MG63 (cell line): ENCODE measurements at places on chromosomes 3 and 15. TPM values are rescaled to one million over a fixed set of nuclear protein-coding genes. Genes with fewer than 3 reads are reported as not detected.
A peak's percentile ranks its signal among the peaks of the same experiment; 100 is the strongest.

The SH2D7 gene
- total RNA-seq, result not detected in 2 replicates

The VGLL3 gene
- total RNA-seq, result 11.7 and 13.4 TPM in 2 replicates

The PLSCR2 gene
- total RNA-seq, result not detected in 2 replicates

The UPK1B gene
- total RNA-seq, result not detected in 2 replicates

The MEIS2 gene
- 2.0 and 3.1 TPM in 2 replicates for total RNA-seq

The RETNLB gene
- not detected in 2 replicates for total RNA-seq

The P2RY13 gene
- not detected in 2 replicates for total RNA-seq

The CLEC3B gene
- total RNA-seq, result 0.10 and 2.0 TPM in 2 replicates

The FEZF2 gene
- total RNA-seq, result not detected in 2 replicates

DNA sequence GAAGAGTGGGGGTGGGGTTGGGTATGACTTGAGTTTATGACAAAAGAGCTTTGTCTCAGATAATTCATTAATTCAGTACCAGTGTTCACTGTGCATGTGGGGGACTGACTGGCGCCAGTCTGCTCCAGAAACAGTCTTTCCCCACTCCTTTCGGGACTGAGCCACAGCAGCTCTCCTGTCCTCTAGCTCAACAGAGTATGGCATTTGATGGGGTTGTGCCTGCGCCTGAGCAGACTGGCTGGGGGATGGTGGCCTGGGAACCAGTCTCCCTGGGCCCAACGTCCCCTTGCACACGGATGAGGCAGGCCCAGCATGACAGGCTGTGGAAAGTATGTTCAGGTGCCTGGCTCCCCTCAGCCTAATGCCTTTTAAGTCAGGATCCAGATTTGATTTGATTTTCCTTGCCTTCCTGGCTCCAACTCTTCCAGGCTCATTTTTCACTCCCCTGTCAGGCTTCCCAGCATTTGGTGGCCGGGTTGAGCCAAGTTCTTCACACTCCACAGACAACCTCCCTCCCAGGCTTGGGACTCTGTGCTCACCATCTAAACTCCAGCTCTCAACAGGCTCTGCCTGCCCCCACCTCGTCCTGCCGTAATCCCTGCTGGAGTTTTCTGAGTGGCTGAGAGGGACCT, 105.0 kb downstream of the MYLK start:
- no peak for DNase-seq

- no peak for DNase-seq
These were observed 50.0 kb upstream of the CORO2B start for GRCh38 chr15:68528626-68529290.

DNA sequence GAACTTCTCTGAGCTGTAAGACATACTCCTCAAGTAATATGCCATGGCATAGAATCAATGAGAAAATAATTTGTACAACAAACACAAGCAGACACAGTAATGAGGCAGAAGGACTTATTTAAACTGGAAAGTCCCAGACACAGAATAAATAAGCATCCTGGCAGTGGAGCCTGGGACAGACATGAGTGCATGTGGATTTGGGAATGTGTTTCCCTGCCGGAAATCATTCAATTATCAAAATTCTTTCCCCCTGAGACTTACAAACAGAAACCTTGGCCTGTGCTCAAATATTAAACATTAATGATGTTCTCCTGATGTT, 520.1 kb downstream of the ROBO1 start:
- peak; percentile 27 for DNase-seq

DNA sequence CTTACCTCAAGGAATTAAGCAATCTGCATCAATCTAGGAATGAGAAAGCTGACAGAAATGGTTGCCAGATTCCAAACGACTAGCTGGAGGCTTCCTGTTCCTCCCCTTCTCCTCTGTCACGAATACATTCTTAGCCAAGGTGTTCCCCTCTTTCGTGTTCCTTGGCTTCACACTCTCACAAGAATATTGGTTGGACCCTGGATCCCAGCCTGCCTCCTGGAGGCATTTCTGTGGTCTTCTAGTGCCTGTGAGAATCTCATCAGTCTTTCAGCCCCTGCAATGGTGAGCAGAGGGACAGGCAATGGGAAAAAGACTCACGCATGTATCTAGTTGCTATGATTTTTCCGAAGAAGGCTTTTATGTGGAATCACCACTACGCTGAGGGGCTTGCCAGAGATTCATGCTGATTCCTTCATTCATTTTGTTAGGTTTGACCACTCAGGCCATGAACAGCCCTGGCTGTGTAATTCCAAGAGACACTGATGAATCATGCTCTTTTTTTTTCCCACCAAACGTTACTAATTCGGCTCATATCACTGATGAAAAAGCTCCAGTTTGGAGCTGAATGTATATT, 1.6 kb upstream of the P3H2 start:
- DNase-seq, result peak; percentile 55

- DNase-seq, result no peak
These were observed 52.1 kb downstream of the FSIP1 start for GRCh38 chr15:39730552-39730951.

GRCh38 chr3:123732447-123732846, 147.6 kb upstream of the HACD2 start:
- peak; percentile 82 for DNase-seq

- DNase-seq, result no peak
These were observed 610.0 kb upstream of the ZNF385D start for GRCh38 chr3:22360970-22361369.

DNA sequence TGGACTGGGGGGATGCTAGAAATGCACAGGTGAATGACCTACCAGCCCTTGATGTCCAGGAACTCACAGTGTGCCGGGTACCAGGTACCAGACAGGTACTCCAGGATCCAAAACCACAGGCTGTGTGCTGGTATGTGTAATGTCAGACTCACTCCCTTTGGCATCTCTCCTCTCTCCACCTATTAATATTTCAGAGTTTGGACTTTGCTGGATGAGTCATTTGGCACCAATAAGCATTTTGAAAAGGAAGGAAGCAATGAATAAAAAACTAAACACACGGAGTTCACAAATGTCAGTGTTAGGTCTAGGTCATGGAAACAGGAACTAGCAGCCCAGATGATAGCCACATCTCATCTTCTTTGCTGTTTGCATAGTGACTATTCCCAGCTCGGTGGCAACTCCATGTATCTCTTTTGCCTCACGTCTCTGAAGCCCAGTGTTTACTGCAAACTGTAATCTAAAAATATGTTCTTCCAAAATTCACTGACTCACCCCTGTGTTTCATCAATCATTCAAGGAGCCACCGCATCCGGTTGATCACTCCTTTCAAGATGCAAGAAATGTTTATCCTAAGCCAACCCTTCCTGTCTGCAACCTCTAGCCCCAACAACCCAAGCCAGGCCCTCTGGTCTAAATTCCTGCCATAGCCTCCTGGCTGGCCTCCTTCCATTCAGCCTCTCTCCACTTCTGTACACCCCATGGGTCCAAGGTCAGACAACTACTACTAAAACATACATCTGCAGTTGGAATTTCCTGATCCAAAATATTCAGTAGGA, 8.4 kb downstream of the ITGB5 start:
- peak; percentile 96 for DNase-seq

DNA sequence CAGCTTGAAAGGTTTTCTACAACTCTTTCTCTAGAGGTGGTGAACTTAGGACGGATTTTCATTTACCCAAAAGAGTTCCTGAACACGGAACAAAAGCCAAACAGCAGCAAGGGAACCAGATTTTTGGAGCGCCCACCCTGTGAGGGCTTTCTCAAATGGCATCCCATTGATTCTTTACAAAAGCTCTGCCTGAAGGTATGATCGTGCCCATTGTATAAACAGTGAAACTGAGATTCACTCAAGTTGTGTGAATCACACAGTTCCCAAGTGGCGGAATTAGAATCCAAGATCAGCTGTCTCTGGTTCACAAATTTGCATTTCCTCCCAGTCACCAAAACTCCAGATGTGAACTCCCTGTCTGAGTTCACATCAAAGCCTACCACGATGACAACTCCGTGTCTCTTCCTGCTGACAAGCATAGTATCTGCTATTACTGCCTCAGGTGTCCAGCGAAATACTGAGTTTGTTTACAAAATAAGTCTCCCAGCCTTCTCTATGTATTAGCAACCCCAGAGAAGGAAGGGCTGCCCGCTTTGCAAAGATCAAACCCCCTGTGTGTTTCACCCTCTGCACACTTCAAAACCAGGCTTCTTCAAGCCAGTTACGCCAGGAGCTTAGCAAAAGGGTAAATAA, 235.9 kb upstream of the ST8SIA2 start:
- DNase-seq, result no peak

- no peak for DNase-seq
These were observed 19.6 kb upstream of the CHMP2B start for GRCh38 chr3:87207460-87207859.

GRCh38 chr3:66748175-66748876, 247.5 kb upstream of the LRIG1 start:
- DNase-seq, result no peak

GRCh38 chr3:62392626-62393292, 19.4 kb upstream of the FEZF2 start:
- no peak for DNase-seq

GRCh38 chr15:83569341-83569740, 84.6 kb upstream of the ADAMTSL3 start:
- DNase-seq, result no peak

GRCh38 chr3:21621181-21621651, 129.8 kb downstream of the ZNF385D start:
- no peak for DNase-seq

DNA sequence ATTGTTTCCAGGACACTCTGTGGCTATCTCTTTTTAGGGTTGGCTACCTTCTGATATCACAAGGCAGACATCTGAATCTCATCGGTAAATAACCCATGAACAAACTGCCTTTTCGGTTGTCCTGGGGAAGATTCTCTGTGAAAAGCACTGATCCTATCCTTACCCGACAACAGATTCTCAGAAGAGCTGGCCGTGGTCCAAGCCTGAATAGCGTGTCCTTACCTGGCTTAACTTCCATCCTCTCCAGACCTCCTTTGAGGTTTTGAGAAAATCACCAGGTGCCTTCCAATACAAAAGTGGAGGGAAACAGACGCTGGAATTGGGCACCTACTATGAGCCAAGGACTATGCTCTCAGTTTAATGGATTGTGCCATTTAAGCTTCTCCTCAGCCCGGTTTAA, 87.4 kb upstream of the ARHGEF3 start:
- no peak for DNase-seq

- DNase-seq, result no peak
These were observed 114.7 kb downstream of the B3GALNT1 start for GRCh38 chr3:160990446-160990845.

DNA sequence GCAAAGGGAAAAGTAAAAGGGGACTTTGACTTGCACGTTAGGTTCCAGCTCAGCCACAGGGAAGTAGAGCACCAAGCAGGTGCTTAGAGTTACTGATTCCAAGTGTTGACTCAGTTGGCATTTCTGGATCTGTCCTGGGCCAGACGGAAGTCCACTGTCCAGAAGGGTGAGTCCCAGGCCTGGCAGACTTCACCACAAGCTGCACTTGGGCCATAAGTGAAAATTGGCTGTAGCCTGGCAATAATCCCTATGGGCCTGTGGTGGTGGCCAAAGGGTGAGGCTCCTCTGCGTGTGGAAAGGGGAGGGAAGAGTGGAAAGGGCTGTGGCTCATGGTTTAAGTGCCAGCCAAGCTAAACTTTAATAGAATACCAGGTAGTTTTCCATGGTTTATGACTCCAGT, 121.5 kb downstream of the DTWD1 start:
- peak; percentile 98 for DNase-seq

GRCh38 chr15:70902107-70902506, 9.5 kb downstream of the LRRC49 start:
- peak; percentile 38 for DNase-seq

DNA sequence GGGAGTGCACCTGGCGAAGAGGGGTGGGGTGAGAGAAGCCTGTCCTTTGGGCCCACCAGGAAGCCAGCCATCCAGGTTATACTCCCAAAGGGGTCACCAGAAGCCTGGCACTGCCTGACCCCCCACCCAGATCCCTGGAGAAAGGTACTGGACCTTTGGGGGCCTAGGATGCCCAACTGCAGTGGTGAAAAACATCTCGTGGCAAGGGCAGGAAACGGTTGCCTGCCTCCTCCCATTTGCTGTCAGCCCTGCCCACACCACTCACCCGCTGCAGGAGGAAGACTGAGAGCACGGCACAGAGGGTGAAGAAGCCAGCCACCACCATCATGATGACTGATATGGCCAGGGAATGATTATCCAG, 2.2 kb upstream of the ULK3 start:
- no peak for DNase-seq

GRCh38 chr3:170485294-170485693, 66.6 kb downstream of the CLDN11 start:
- DNase-seq, result no peak

DNA sequence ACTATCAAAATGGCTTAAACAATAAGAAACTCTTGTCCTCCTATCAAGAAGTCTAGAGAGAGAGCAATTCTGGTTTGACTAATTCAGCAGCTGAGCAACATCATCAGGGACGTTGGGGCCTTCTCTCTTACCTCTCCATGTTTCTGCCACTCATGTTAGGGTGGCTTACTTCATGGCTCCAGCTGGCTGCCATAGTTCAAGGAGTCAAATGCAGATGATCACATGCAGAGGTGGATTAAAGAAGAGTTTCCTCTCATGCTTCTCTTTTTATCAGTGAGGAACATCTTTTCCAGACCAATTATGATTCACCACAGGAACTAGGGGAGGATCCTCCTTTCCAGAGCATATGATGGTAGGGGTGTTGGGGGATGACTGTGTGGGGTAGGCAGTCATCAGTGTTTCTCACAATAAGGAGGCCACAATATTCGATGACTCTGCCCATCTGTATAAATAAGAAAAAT, 45.5 kb downstream of the NEK11 start:
- DNase-seq, result no peak

GRCh38 chr3:45688194-45688881, 858 bp upstream of the SACM1L start:
- DNase-seq, result peak; percentile 21

DNA sequence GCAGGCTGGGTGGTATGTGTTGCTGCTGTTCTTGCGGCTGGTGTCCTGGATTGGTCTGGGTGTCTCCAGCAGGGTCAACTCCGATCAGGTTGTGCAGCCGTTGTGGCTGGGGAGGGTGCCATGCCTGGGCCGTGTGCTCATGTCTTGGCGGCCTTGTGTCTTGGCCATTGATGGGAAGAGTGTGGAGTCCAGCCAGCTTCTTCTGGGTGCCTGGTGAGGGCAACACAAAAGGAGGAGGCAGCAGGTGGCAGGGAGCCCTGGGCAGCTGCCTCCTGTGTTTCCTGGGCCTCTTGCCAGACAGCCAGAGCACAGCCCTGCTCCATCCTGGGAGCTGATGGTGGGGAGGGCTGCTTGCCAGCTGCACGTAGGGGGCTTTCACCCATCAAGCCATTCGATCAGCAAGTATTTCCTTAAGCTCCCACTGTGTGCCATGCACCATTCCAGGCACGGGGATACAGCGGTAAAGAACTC, 4.3 kb downstream of the CHAC1 start:
- peak; percentile 90 for DNase-seq

GRCh38 chr3:142019794-142020320, 129.5 kb downstream of the TFDP2 start:
- DNase-seq, result no peak

- DNase-seq, result no peak
These were observed 12.2 kb downstream of the CPB1 start for GRCh38 chr3:148839805-148840204.

GRCh38 chr3:37785736-37786135, 75.9 kb upstream of the CTDSPL start:
- DNase-seq, result no peak

DNA sequence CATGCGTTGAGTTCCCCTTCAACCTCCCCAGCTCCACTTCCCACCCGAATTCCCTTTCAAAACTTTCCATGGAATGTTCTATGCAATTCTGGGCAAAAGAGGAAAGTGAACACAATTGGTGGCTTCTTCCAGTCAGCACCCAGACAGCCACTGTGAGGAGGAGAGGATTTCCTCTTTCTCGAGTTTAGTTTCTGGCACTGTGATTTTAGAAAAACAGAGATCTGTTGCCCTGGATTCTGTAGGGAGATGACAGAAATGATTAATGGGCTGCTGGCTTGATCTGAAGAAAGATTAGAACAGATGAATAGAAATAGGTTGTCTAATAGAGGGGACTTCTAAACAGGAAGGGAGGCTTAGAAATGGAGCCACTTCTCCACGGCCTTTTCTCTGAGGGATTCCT, 172.0 kb downstream of the MCTP2 start:
- DNase-seq, result no peak
